PC-3 (cell line): ENCODE measurements at places on chromosomes 2 and 18. TPM values are rescaled to one million over a fixed set of nuclear protein-coding genes. Genes with fewer than 3 reads are reported as not detected.
A peak's percentile ranks its signal among the peaks of the same experiment; 100 is the strongest.

GRCh38 chr18:12291690-12292089, 16.4 kb upstream of the TUBB6 start:
- no peak overlapping the region for H3K27ac ChIP-seq
- no peak for DNase-seq
- H3K4me1 ChIP-seq: peaks cover 31% of the 10 kb centered on the region
- H3K4me3 ChIP-seq: no peak overlapping the region
- no peaks in the 10 kb centered on the region for H3K36me3 ChIP-seq

FABP1 gene
- not detected in 2 replicates for total RNA-seq

DNA sequence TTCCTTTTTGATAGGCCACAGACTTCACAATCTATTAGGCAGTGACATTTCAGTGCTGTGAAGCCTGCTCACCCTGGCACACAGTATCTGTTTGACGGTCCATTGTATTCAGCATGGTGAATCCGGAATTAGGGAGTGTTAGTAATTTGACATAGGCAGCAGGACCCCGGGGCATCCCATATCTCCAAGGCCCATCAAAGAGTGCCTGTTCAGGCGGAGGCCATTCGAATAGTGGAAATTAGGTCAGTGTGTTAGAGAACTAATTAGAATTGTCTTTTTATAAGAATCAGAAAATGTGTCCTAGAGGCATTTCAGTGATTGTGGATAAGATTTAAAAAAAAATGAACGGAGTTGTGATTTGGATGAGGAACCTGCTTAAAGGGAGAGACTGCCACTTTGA, 818.8 kb upstream of the SOX11 start:
- H3K27ac ChIP-seq: no peak overlapping the region
- H3K27me3 ChIP-seq: no peaks in the 10 kb centered on the region
- no peaks in the 10 kb centered on the region for H3K4me1 ChIP-seq
- H3K4me3 ChIP-seq: no peak overlapping the region
- no peak for DNase-seq

ST6GAL2 gene
- 11.4 and 12.6 TPM in 2 replicates for total RNA-seq

GAREM1 gene
- 0.86 and 1.8 TPM in 2 replicates for total RNA-seq

DNA sequence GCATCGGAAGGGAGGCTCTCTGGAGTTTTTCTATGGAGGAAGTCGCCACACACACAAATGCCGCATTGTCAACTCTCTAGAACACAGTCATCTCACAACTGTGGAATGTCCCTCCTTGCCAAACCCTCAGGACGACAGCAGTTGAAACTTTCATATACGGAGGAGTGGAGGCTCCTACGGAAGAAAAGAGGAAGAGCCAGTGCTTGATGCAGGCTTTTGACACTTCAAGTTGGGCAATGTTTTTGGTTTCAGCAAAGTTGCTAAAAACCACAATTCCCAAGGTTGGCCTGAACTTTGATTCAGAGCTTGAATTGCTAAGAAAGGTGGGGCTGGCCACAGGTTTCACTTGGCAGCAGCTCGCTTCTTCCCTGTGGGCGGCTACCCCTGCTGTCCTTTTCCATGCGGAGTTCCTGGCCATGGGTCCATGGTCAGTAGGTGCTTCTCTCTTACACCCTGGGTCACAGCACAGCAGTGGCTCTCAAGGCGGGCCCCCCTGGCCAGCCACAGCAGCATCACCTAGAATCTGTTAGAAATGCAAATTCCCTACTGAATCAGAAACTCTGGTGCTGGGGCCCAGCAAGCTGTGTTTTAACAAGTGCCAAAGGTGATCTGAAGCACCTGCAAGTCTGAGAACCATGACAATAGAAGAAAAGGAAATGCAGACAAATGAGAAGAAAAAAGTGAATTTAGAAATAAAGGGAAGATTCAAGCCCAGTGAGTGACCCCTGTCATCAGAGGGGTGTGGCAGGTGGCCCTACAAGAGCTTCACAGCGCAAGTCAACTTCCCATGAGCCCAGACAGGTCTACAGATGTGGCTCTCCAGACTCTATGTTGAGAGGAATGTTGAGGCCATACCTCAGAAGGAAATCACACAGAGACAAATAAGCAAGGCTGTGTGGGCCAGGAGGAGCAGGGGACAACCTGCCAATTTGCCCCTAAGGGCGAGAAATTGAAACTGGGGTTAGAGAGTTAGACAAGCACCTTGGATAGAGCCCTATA, 856.4 kb downstream of the RNF144A start:
- peak overlapping the region; percentile 99 for H3K27ac ChIP-seq
- H3K4me1 ChIP-seq: peaks cover 23% of the 10 kb centered on the region
- no peaks in the 10 kb centered on the region for H3K27me3 ChIP-seq
- H3K36me3 ChIP-seq: no peaks in the 10 kb centered on the region
